Caki2 (cell line): ENCODE measurements at places on chromosomes 12 and 14.

GRCh38 chr12:54082397-54082892 lies 28.8 kb downstream of the HOXC4 start:
- DNase-seq, result no peak

GRCh38 chr14:24235804-24236688 lies 3.3 kb downstream of the GMPR2 start:
- no peak for DNase-seq

DNA sequence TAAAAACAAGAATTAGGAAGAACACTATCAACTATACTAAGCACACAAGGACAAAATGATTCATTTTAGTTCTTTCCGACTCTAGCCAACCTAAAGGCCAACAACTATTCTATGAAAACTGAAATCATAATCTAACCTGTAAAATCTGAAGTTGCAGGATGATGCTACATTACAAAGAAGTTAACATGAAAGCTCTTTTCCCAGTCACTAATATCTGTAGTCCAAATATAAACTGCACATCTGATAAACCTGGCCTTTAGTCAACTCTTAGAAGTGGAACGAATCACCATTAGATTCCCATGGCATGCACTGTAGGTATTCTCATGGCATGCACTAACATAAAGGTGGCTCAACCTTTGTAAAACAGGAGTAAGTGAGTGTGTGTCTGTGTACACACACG lies 41.7 kb downstream of the BLTP3B start:
- no peak for DNase-seq

GRCh38 chr12:3366451-3367110 lies 124.4 kb upstream of the PRMT8 start:
- no peak for DNase-seq

DNA sequence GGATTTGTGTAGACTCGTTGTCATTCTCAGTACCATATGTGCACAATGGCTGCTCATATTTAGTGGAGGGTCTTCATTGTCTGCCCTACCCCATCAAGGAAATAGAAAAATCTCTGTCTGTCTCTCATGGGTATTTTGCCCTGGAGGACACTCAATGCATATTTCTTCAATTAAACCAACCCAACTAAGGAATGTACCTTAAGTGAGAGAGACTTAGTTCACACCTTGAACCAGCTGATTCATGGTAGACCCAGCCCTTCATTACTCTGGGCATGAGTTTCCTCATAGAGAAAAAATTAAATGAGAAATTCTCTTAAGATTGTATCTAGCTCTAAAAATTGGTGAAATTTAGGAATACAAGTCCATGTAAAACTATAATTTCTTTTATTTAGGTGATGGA lies 107.1 kb upstream of the PLEKHG7 start:
- no peak for DNase-seq
